ENCODE measurements at places on chromosomes 6 and 20.

DNA sequence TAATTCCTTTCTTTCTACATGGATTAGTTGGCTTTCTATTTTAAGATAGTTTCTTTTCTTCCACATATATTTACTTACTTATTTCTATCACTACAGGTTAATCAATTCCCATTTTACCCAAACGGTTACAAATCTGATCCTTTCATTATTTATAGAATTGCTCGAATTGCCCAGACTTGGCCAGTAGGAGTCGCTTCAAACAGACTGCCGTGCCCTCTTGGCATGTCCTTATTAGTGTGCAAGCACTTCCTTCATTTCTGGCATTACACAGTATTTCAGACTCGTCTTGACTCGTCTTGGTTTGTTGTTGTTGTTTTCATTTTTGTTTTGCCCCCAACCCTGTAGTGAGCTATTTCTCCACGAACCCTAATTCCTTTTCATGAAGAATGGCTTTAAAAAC is 74.6 kb downstream of the SAMD3 start:
- no peak for DNase-seq

DNA sequence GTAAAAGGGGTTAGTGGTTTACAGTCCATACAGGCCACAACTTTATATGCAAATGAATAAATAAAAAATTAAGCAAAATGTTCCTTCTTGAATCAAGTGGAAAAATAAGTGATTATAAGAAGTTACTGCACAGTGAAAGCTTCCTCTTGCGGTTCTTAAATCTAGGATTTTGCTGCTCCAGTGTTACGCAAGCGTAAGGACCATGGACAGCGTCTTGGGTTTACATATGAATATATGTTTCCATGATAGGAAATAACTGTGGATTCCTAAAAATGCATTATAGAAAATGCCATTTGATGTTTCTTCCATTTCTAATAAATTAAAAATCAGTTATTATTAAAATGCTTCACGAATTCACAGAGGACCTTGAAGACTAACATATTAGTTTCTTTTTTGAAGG is 176.6 kb upstream of the POU3F2 start:
- DNase-seq, result peak; percentile 4

- no peak for DNase-seq
Observed at GRCh38 chr20:17226410-17227218, at the start of gene PCSK2. PCSK2 (plus strand) TSS chr20:17227040; CDS start chr20:17227306, 266 bp downstream.

GRCh38 chr6:8556370-8557013 is 121.1 kb upstream of the SLC35B3 start:
- DNase-seq, result no peak

- no peak for DNase-seq
Observed at GRCh38 chr20:18077157-18077556, 19.4 kb upstream of the OVOL2 start.

- DNase-seq, result no peak
Observed at GRCh38 chr6:166167801-166168615, at the start of gene TBXT. TBXT (minus strand) TSS chr6:166167851; CDS start chr6:166167591, 260 bp downstream.

DNA sequence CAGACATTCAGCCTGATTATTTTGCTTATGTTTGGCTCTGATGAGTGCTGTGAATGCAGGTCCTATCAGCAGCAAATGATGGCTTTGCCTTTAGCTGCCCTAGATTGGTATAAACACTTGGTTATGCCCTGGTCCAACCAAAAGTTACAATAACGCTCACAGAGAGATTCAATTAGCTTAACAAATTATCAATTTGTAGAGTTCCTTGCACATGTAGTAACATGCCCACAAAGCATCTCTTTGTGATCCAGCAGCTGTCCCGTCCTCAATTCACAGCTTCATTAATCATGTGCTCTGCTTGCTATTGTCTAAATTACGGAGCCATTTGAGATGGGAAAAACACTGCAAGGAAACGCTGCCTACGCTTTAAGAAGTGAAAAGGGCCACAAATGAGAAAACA is 457.9 kb downstream of the HDGFL1 start:
- DNase-seq, result no peak

DNA sequence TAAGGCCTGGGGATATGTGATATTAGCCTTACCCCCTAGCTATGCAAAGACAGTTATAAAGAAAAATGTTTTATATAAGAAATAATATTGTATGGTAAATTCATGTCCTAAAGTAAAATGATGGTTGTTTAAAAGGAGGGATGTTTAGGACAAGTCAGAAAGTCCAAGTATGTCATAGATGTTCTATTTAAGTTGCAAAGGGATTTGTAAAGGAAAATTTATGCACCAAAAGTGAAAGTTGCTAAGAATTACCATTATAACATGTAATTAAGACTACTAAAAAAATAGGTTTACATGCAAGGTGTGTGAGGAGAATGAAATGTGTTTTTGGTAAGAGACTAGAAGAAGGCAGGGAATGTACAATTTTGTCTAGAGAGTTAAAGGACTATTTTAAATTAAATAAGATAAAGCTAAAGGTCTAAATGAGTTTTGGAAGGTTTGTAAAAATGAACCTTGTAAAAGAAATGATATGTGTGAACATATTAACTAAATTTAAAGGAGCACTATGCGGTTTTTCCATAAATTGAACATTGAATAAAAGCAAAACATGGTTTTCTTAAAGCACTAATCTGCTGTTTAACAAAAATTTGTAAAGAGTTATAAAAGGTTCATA is 22.7 kb upstream of the GOPC start:
- DNase-seq, result no peak

DNA sequence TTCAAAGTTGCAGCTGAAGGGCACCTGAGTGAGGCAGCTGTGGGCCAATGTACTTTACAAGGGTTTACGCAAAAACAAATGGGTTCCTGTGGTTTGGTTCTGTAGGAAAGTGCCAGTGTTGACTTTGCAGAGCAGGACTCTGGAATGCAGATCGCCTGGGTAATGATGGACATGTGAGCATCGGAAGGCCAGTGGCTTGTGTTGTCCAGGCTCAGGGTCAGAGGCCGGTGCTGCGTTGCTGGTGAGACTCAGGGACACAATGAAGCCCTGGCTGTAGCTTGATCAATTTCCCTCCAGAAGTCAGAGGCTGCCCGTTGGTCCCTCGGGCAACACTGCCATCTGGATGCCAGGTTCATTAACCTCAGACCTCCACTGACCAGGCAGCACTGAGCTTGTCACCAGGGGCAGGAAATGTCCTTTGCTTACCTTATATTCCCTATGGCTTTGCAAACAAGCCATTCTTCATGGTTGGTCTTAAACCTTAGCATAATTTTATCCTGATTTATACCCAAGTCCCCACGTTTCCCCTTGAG is 753.4 kb downstream of the QKI start:
- no peak for DNase-seq

- DNase-seq, result peak; percentile 47
Observed at GRCh38 chr6:43481075-43481474, 3.7 kb downstream of the TJAP1 start.

- no peak for DNase-seq
Observed at GRCh38 chr20:56698749-56699148, 69.6 kb downstream of the TFAP2C start.

- DNase-seq, result no peak
Observed at GRCh38 chr6:140059947-140060346, 685.5 kb upstream of the CITED2 start.

- no peak for DNase-seq
Observed at GRCh38 chr20:20286061-20286460, 81.8 kb upstream of the INSM1 start.

Measured in activated CD4-positive, alpha-beta T cell treated with anti-CD3 and anti-CD28 coated beads, Interleukin-10, Interleukin-2, amounts not matched to agents 100 ng/mL and 50 ng/mL, durations not matched to agents 16 hours and 8 hours (primary cell).